ENCODE measurements at places on chromosomes 5 and 9.

- DNase-seq = no peak
Measured at GRCh38 chr5:138824924-138825863, 49.9 kb downstream of the LRRTM2 start.

DNA sequence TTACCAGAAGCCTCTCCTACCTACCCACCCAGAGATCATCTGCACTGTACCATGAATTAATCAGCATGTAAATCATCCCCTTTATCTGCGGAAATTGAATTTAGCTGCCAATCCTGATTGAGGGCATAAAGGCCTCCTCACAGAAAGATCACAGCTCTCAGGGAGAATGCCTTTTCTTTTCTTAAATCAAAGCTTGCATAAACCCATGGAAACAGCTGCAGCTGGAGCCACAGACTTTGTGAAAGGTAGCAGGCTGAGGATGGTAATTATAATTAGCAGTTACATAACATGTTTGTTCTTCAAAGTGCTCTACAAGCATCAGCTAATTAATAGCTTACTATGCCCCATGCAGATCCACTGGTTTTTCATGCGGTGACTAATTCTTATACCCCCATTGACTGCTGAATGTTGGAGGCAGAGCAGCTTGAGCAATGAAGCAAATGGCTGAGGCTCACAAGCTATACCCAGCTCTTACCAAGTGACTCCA, 54.6 kb downstream of the SUSD1 start:
- DNase-seq = no peak

DNA sequence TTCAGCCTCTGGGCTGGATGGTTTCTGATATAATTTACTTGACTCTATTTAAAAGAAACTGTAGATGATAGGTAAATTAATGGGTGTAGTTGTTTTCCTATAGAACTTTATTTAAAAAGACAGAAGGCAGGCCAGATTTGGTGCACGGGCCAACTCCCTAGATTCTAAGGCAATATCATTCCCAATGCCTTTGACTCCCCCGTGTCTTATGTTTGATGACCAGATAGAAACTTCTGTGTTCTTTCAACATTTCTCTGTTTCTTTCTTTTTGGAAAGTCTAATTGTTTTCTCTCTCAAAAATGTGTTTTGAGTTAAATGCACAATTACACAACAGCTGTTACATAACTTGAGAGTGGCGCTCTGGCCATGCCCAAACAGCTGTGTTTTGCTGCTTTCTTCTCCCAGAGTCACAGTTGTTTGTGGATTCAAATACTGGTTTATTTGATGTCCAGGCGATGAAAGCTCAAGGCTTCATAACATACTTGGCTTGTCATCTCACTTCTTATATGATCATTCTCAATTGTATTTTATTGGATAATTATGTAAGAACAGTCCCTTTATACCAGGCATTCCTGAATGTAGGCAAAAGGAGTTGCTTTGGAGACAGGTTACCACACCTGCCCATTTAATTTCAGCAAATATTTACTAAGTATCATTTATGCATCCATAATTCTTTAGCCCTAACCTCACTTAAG, 1.7 kb upstream of the ALDH1A1 start:
- DNase-seq = no peak

DNA sequence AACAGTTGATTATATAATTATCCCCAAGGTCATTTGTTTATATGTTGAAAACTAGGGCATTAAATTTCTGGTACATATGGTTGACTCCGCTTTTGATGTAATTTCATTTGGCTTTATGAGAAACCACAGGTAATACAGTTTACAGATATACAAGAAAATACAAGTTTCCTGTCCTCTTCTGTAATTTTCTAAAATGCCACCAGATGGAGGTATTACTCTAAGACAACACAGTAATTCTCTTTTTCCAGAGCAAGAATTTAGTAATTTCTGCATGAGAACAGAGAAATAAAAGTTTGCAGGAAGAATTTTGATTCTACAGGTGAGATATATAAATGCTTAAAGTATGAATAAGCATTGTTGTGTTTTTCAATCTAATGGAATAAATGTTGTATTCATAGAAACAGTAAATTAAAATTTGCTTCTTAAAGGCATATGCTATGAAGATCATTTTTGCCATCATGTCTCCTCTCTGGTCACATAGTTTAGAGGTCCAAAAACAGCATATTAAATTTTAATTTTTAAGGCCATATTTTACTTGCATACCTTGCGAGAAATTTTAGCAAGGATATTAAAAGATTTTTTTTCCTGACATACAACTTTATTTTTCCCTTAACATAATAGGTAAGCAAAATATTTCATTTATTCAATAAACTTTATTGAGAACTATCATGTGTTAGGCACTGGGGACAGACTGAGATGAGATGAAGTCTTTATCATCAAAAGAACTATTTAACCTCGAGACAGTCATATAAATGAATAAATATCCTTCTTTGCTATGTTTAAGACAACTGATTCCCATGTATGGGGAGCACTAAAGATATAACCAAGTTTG, 22.7 kb downstream of the CHD1 start:
- no peak for DNase-seq

- no peak for DNase-seq
Measured at GRCh38 chr5:146645342-146645741, 129.4 kb upstream of the GPR151 start.

- DNase-seq = no peak
Measured at GRCh38 chr9:105957830-105958229, 263.5 kb downstream of the TMEM38B start.

GRCh38 chr5:138925090-138925635, 50.0 kb upstream of the LRRTM2 start:
- DNase-seq = no peak

DNA sequence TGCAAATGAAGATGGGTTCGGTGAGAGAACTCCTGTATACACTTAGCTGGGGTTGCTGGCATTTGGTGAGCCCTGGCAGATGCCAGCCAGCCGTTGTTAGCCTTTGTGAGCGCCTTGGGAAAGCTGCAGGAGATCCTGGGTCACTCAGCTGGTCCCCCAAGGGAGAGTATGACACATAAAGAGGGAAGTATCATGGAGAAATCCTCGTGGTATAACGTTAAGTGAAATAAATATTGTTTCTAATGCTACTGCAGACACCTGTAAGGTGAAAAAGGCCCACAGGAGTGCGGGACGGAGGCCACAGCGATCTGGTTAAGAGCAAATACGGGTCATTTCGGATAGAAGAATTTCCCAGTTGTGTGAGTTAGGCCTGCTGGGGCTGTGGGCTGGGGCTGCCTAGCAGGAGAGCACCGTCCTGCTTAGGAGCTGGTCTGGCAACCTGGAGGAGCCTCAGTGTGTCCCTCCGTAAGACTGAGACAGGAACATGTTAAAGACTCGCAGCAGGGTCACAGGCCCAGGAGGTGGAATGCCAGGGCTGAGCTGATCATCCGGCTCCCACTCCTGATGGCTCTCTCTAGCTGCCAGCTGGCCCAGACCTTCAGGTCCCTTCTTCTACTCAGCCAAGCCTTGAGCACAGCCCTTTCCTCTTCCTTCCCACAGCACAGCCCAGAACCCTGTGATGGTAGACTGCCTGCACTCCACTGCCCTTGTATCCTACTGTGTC, 4.9 kb downstream of the NKX2-5 start:
- no peak for DNase-seq

GRCh38 chr5:2582507-2582906, 169.0 kb downstream of the IRX2 start:
- DNase-seq = no peak

DNA sequence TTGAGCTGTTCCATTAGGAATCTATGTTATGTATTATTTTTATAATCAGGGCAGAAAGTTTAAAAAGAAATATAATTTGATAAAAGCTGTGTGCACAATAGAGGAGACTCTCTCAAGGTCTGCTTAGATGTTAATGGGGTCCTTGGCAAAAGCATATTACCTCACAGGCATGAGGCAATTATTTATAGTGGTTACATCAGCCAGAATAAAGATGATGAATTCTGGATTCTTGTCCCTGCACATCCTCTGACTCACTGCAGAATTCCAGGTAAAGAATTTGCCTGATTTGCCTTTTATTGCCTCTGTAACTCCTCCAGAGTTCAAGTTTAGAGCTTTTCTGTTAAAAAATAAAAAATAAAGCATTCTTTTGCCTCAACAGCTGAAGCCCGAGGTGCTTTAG, 253.6 kb downstream of the MAST4 start:
- peak; percentile 57 for DNase-seq

DNA sequence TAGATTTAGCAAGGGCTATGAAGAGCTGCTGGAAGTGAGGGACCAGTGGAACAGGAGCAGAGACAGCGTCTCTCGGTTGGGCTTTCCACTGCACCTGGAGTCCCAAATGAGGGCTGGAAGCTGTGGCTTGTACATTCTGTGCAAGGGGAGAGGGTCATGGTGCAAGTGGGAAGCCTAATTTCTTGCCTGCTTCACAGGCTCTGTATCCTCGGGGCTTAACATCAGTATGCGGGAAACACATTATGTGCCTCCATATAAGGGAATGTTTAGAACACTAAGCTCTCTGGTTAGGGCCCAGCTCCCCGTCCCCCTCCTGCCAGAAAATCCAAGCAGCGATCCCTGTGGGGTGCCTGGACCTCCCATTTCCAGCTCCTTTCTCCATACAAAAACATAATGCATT, 89.0 kb upstream of the NIPAL4 start:
- DNase-seq = peak; percentile 60

GRCh38 chr5:42801516-42802166, 10.1 kb downstream of the SELENOP start:
- DNase-seq = no peak

DNA sequence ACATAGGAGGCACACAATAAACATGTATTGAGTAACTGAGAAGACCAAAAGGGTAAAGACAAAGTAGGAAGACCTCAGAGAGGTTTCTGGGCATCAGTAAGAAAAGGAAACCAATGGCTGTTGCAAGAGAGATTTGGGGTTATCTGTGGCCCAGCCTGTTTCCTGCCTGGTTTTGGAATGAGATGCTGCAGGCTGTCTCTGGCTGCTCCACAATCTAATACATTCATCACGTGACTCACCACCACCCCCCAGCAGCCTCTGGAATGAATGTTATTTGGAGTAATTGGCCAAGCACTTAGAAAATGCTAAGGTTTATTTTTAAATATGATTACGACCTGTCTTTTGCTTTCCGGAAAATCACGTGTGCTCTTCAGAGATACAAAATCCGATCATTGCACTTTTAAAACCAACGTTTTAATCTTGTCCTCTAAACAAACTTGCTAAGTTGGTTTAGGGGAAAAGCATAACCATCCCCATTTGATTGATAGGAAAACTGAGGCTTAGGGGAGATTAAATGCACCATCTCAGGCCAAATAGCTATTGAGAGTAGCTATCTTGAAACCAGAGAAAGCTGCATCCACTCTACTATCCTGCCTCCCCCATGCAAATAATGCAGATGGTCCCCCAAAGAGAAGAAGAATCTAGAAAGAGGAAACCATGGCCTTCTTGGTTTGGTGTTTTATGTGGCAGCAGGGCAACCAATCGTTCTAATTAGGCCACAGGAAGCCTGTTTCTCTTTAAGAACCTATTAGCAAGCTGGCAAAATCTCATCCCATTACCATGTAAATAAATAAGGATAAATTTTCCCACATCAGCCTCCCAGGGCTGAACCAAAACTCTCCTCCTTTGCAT, 151.8 kb upstream of the ADRA1B start:
- DNase-seq = peak; percentile 93

DNA sequence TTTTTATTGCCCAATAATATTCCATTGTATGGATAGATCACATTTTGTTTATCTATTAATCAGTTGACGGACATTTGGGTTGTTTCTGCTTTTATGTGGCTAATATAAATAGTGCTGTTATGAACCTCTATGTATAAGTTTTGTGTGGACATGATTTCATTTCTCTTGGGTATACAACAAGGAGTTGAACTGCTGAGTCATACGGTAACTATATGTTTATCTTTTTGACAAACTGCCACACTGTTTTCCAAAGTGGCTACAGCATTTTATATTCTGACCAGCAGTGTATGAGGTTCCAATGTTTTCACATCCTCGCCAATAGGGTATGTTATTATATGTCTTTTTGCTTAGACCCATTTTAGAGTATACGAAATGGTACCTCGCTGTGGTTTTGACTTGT, 264.3 kb downstream of the RFX3 start:
- no peak for DNase-seq

DNA sequence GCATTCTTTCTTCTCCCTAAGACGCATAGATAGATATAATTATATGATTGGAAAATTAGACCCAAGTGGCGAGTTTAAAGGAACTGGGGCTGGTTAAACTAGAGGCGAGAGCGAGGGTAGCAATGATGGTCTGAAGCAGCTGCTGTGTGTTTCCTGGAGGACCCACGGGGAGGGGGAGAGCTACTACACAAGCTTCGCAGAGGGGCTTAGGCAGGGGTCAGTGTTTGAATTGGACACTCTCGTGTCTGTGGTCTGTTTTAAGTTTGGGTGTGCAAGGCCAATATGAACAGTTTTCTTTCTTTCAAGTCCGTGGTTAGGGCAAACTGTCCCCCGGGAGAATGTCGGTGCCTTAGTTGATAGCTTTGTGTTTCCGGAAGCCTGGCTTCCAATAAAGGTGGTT, 43.1 kb downstream of the PDZD2 start:
- no peak for DNase-seq

- DNase-seq = no peak
Measured at GRCh38 chr5:124651663-124652513, 94.6 kb downstream of the ZNF608 start.

GRCh38 chr5:176740131-176740701, 70.1 kb upstream of the UNC5A start:
- no peak for DNase-seq

DNA sequence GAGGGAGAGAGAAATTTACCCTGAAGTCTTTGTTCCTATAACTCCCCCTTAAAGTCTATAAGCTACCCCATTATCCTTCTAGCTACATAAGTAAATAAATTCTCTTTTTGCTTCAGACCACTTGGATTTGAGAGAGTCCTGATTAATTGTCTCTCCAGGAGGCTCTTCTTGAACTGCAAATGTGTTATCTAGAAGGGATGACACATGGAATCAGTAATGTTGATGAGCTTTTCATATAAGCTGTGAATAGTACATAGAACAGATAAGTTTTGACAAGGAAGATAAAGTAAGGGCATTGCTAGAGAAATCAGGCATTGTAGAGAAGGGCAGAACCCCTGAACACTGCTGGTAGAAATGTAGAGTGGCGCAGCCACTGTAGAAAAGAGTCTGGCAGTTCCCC, 42.5 kb upstream of the GNPDA1 start:
- DNase-seq = no peak

GRCh38 chr5:33816791-33817190, 75.0 kb downstream of the ADAMTS12 start:
- no peak for DNase-seq
